ENCODE measurements at places on chromosomes 7 and 10. TPM values are rescaled to one million over a fixed set of nuclear protein-coding genes. Genes with fewer than 3 reads are reported as not detected.

Gene KIAA1217
- total RNA-seq: 17.5 TPM

Gene ACSL5
- total RNA-seq: not detected

Gene CALML5
- 2.4 TPM for total RNA-seq

Gene MSMB
- total RNA-seq: not detected

Gene LIPN
- total RNA-seq: not detected

Gene CPXM2
- total RNA-seq: not detected

Gene RET
- total RNA-seq: 1.2 TPM

Gene MNX1
- not detected for total RNA-seq

Gene CCDC3
- 0.32 TPM for total RNA-seq

Gene UCMA
- not detected for total RNA-seq

Gene SMARCD3
- 3.5 TPM for total RNA-seq

Gene SEMA3C
- total RNA-seq: 99.5 TPM

Gene FFAR4
- not detected for total RNA-seq

Gene DYDC2
- 0.14 TPM for total RNA-seq

Gene EBLN1
- not detected for total RNA-seq

Gene HGF
- total RNA-seq: not detected

Gene MBLAC1
- total RNA-seq: 1.3 TPM

Gene ANLN
- 168 TPM for total RNA-seq

Gene KCNK18
- total RNA-seq: not detected

Gene JMJD1C
- total RNA-seq: 51.6 TPM

Gene C10orf105
- total RNA-seq: not detected

Gene GPR26
- total RNA-seq: not detected

Gene TET1
- total RNA-seq: 0.51 TPM

Gene FANK1
- total RNA-seq: 4.1 TPM

Gene ZMYND11
- 40.4 TPM for total RNA-seq

Gene HOXA7
- total RNA-seq: 13.3 TPM

Gene CALU
- total RNA-seq: 229 TPM

Gene STARD3NL
- 37.0 TPM for total RNA-seq

Gene RNF32
- 0.68 TPM for total RNA-seq

Gene ARMS2
- not detected for total RNA-seq

Gene GIMAP1
- not detected for total RNA-seq

Gene GPER1
- 0.07 TPM for total RNA-seq

Gene FOXI2
- total RNA-seq: not detected

Gene AGR3
- total RNA-seq: not detected

Gene OR6V1
- not detected for total RNA-seq

Gene ASAH2
- 4.0 TPM for total RNA-seq

Gene CH25H
- total RNA-seq: not detected

Gene NUTM2B
- total RNA-seq: 0.68 TPM

Gene DNAH11
- not detected for total RNA-seq

Gene ZNF485
- total RNA-seq: 5.0 TPM
